ENCODE measurements at places on chromosomes 11 and 22.

DNA sequence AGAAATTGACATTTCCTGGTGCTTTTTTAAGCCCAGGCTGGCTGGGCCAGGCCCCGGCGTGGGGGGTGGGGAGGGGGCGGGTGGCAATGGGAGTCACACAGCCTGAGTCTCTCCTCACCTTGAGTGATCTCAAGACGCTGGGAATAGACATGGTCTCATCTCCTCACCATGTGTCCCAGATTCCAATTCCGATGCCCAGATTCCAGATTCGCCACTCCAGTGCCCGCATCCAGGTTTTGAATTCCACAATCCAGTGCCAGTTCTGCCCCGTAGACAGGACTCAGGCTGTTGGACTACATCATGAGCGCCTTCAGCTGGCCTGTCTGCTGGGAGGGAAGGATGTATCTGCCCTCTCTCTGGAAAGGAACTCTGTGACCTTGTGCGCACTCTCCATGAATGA, 19.1 kb downstream of the KCNC1 start:
- DNase-seq = no peak

- peak; percentile 37 for DNase-seq
Measured at GRCh38 chr11:20261526-20261925, 101.3 kb upstream of the DBX1 start.

DNA sequence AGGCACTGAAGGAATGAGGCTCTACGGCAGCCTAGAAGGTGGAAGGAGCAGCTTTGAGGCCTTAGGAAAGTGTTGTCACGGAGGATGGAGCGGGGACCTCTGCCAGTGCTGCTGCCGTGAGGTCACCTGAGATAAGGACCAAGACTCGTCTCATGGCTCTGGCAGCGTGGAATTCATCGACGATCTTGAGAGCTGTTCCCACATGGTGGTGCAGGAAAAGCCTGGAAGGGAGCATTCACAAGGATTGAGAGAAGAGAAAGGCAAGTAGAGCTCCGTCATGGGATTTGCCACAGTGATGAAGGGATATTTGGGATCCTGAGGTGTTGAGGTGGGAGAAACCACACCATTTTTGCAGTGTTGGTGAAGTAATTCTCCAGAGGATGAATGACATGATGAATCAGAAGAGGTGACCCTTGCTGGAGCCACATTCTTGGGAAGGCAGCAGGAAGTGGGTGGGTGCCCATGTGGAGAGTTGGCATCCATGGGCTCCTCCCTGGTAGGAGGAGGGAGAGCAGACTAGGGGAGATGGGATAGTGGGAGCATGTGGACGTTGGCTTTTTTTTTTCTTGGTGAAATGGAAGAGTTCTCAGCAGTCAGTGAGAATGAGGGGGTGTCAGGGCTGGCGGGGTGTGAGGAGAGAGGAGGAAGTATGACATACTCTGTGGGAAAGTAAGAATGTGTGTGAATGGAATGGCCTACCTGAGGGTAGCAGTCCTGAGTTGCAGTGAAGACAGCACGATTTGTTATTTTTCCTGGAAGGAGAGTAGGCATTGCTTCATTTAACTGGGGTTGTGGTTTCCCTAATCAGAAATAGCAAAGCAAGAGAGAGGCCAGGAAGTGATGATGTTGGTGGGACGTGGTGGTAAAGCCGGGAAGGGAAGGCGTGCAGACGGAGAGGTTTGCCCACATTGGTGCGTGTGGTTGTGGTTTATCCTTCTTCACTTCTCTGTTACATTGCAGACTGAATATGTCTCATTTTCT, 11.1 kb downstream of the PPP6R3 start:
- peak; percentile 73 for DNase-seq

- no peak for DNase-seq
Measured at GRCh38 chr22:25548866-25549464, 15.5 kb upstream of the GRK3 start.

DNA sequence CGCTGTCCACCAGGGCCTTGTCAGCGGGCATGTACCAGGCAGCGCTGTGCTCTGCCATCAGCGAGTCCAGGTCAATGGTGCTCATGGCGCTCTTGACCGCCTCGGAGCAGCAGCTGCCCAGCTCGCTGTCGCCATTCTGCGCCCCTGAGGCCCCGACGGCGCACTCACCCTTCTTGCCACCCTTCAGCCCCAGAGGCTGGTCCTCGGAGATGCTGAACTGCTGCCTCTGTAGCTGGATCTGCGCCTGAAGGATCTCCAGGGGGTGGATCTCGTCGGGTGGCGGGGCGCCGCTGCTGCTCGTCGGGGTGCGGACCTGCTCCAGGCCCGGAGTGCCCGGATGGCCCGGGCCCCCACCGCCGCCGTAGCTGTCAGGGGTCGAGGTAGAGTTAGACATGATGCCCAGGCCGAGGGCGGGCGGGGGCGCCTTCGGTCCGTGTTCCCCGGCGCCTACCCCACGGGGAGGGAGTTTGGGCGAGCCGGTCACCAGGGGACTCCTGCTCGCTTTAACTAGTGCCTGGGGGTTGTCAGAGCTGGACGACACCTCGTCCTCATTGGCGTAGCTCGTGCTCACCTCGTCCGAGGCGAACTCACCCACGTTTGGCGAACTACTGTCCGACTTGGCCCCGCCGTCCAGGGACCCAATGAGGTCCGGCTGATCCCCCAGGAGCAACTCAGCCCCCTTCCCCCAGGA, 4.6 kb downstream of the MN1 start:
- no peak for DNase-seq

- DNase-seq = no peak
Measured at GRCh38 chr22:32144496-32145274, 14.4 kb downstream of the C22orf42 start.

Measured in fibroblast of skin of right biceps (primary cell).